ENCODE measurements at places on chromosomes 2 and 18.

- DNase-seq, result no peak
These were observed 111.4 kb downstream of the EIPR1 start for GRCh38 chr2:3265981-3266924.

DNA sequence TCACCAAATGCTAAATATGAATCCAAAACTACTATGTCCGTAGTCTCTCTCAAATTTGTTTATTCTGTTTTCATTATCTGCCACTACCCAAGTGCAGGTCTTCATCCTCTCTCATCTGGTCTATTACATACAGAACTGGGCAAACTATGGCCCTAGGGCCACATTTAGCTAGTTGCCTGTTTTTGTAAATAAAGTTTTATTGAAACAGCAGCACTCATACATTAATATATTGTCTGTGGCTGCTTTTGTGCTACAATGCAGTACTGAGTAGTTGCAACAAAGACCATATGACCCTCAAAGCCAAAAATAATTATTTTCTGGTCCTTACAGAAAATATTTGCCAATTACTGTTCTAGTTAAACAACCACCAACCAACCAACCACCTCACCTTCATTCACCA is 172.2 kb upstream of the NCKAP5 start:
- DNase-seq, result no peak

- no peak for DNase-seq
These were observed 27.9 kb upstream of the LPIN2 start for GRCh38 chr18:3040881-3041280.

DNA sequence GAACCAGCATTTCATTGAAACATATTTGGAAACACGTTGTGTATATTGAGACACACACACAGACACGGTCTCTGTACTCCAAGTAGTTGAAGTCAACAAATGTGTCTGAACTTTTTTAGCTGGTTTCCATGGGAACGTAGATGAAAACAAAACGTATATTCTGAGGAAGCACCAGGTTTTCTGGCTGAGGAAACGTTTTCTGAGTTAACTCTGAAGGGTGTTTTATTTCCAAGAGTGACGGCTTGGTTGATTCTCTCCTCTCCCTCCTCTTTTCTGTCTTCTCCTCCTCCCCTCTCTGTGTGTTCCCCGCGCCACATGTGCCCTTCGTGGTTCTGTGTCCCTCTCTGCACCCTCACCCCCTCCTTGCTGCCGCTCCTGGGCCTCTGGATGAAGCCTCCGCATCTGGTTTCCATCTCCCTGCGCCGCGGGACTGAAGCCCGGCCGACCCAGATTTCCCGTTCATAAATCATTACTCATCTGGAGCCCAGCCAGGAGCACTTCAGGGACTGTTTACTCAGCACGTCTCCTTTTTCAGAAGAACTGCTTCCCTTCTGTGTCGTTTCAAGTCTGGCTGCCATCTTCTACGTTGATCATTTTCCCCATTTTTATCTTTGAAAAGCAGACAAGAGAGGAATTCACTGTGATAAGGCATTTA is 122.7 kb downstream of the COL6A3 start:
- no peak for DNase-seq

All from stimulated activated CD8-positive, alpha-beta memory T cell treated with anti-CD3 and anti-CD28 coated beads, Interleukin-2, amount 100 ng/mL, for 1 hour (primary cell).